Effector CD4-positive, alpha-beta T cell (primary cell): ENCODE measurements at places on chromosomes 13 and 19.

DNA sequence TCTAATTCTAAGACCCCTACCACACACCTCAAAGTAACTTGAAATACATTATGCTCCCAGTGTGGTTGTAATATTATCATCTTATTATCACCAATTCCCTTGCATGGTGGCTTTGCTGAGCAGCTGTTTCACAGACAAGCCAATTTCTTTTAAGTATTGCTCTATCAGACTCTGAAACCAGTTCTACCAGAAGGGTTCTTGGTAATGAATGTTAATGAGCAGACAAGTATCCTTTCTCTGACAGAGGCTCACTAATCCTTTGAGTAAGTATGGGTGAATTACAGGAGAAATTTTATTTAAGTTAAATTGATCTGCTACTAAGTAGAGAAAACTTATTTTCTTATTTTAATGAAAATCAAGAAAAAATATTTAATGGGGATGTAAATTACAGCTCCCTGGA is 326.0 kb downstream of the GPC6 start:
- no peak for DNase-seq

- no peak for DNase-seq
Measured at GRCh38 chr19:29544656-29545360, 19.0 kb downstream of the VSTM2B start.

- no peak for DNase-seq
Measured at GRCh38 chr13:28526876-28527275, 31.9 kb upstream of the FLT1 start.

- no peak for DNase-seq
Measured at GRCh38 chr19:47445527-47445926, 26.2 kb downstream of the SLC8A2 start.

DNA sequence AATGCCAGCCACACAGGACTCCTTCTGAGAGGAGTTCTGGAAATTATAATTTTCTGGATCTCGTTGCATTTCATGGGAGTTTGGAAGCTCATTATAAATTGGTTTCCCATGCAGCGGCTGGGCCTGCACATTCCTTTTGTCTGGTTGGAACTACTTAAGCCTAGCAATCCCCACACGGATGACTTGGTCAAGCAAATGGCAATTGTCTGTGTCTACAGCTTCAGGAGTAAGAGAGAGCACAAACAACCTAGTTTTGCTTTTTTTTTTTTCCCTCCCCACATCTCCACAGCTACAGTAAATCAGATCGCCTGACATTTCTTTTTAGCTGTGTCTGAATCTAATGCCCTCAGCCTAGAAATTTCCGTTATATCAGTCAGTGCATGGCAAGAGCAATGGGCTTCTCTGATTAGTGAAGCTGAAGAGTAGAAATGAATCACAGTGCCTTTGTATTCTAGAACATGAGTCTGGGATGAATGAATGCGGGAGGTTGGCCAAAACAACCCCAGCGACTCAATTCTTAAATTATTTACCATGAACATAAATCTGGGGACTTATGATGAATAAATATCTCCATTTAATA is 15.1 kb downstream of the PCDH8 start:
- no peak for DNase-seq

GRCh38 chr13:42950181-42950580 is 41.9 kb downstream of the EPSTI1 start:
- DNase-seq = no peak

GRCh38 chr19:2812414-2813234 is 7.0 kb upstream of the ZNF554 start:
- no peak for DNase-seq

DNA sequence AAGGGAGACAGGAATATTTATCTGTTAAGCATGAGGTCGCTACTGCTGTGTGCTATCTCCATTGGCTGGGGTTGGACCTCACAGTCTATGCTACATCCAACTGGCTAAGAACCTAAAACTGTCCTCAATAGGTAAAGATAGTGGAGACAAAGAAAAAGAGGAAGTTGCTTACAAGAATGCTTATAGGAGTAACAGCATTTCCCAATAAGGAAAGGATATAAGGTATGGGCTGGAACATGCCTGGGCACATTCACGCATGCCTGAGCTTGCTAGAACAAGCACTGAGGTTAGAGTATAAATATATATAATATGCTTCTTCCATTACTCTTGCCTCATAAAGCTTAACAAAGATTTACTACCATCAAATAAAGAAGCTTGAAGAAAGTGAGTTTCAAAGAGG is 47.9 kb upstream of the CEACAM21 start:
- DNase-seq = no peak

- DNase-seq = no peak
Measured at GRCh38 chr19:13978351-13979243, 26.3 kb downstream of the DCAF15 start.

DNA sequence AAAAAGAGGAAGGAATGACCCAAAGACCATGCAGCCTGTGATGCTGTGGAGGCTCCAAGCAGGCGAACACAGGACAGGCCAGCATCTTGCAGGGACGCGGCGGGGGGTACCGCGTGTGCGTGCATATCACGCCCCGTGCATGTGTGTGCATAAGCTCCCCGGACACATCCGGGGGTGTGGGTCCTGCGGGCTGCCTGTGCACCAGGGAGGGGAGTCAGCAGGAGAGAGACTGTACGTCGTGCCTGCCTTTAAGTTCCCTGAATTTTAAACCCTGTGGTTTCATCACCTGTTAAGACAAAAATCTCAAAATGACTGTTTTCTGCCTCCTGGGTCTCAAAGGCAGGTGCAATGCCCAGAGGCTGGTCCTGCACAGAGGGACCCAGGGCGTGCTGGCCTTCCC is 16.6 kb downstream of the ADAT3 start:
- DNase-seq = no peak

GRCh38 chr19:31676271-31677004 is 327.2 kb upstream of the TSHZ3 start:
- DNase-seq = no peak

DNA sequence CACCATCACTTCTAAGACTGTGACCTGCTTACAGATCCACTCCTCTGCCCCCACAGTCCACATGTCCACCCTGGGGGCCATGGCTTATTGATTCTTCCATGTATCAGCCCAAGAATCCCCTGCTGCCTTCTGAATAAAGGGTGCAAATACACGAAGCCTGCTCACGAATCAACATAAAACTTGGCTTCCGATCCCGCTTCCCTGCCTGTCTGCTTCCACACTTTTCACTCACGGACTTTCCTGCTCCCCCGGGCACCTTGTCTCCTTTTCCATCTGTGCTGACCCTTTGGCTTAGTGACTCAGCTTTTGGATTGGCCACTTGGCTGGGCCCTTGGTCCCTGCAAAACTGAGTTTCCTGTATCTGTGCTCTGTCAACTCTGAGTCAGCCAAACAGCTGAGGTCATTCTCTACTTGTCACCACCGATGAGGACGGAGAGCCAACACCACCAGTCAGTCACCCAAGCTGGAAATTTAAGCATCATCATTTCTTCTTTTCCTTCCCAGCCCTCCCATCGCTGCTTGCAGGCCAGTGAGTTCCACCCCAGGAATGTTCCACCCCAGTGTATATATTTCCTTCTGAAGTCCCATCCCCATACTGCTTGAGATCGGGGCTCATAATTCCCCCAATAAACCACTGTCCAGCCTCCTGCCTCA is 11.4 kb upstream of the USP12 start:
- no peak for DNase-seq

GRCh38 chr13:38582133-38582532 is 104.7 kb upstream of the FREM2 start:
- no peak for DNase-seq

DNA sequence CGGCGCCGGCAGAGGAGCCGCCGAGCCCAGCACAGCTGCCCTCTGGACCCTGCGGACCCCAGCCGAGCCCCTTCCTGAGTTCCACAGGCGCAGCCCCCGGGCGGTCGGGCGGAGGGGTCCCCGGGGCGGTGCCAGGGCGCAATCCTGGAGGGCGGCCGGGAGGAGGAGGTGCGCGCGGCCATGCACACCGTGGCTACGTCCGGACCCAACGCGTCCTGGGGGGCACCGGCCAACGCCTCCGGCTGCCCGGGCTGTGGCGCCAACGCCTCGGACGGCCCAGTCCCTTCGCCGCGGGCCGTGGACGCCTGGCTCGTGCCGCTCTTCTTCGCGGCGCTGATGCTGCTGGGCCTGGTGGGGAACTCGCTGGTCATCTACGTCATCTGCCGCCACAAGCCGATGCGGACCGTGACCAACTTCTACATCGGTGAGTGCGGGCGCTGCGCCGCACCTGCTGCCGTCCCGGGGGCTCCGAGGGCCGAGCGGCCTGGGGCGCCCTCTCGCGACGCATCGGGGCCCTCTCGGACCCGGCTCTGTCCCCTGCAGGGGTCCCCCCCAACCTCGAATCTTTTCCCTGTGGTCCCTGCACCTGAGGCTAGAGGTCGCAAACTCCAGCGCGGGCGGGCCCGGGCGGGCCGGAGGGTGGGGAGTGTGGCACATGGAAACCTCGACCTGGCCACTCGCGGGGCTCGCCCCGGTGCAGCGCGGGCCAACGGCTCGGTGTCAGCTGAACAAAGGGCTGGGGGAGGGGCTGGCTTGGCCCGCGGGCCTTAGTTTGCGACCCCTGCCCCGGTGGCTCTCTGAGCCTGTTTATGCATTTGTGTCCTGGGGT is at the start of gene KISS1R:
TSS of gene KISS1R (plus strand) at position 11 of the 829 bp plus-strand sequence. CDS start at position 181, 170 bp downstream.
- no peak for DNase-seq

- no peak for DNase-seq
Measured at GRCh38 chr19:13637664-13638063, 126.7 kb upstream of the MRI1 start.

DNA sequence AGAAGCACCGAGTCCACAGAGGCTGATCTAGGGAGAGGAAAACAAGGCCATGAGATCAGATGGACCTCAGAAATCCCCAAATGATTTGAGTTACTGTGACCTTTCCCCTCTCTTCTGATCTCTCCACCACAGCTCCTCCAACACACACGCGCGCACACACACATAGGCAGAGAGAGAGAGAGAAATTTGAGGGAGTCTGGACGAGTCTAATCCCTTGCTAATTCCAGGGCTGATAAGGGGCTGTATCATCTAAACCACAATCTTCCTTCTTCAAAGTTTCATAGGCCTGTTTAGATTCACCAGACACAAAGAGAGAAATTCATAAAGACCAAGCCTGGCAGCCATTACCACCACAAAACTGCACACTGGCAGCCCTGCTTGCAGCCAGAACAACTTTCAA is 8.6 kb downstream of the ZFP82 start:
- DNase-seq = no peak

DNA sequence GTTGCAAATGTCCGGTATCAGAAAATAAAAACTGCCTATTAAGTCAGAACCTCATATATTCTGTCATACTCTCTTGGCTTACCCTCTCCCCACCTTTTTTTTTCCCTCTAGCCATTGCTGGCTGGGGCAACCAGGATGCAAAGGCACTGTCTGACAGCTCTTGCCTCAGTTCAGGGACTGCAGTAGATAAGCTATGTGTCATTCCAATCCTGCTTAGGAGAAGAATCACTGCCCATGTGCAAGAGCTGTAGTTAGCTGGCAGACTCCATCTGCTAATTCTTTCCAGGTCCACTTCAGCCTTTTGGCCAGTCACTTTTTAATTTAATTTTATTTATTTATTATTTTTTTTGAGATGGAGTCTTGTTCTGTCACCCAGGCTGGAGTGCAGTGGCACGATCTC is 895.6 kb upstream of the SLC10A2 start:
- DNase-seq = no peak

GRCh38 chr13:26061256-26061655 is 9.4 kb upstream of the SHISA2 start:
- no peak for DNase-seq

GRCh38 chr19:41872775-41873647 is 4.1 kb upstream of the CD79A start:
- peak; percentile 64 for DNase-seq

DNA sequence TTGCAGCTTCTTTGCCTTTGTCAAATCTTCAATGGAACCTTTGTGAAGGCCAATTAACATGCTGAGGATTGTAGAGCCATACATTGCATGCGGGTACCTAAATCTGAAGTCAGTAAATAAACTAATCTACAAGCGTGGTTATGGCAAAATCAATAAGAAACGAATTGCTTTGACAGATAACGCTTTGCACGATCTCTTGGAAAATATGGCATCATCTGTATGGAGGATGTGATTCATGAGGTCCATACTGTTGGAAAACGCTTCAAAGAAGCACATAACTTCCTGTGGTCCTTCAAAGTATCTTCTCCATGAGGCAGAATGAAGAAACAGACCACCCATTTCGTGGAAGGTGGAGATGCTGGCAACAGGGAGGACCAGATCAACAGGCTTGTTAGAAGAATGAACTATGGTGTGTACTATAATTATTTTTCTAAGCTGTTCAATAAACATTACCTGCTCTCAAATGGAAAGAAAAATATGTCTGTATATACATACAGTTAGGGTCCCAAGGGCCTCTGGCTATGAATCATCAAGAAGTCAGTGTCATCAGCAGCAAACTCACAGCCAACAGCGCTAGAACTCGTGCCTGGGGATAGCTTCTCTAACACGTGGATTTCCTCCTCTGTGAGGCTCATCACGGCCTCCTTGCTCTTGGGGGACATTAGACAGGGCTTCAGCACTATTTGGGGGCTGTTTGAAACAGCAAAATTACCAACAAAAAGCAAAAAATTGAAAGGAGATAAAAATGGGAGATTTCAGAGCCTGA is 2.9 kb upstream of the CD70 start:
- no peak for DNase-seq

GRCh38 chr13:68597641-68598040 is 1367.5 kb upstream of the PCDH9 start:
- DNase-seq = no peak

- DNase-seq = no peak
Measured at GRCh38 chr19:19655051-19655594, 8.4 kb downstream of the ATP13A1 start.

GRCh38 chr13:106468207-106468606 is 67.3 kb downstream of the EFNB2 start:
- DNase-seq = no peak

- DNase-seq = no peak
Measured at GRCh38 chr19:46546194-46546896, 50.7 kb upstream of the PNMA8B start.

DNA sequence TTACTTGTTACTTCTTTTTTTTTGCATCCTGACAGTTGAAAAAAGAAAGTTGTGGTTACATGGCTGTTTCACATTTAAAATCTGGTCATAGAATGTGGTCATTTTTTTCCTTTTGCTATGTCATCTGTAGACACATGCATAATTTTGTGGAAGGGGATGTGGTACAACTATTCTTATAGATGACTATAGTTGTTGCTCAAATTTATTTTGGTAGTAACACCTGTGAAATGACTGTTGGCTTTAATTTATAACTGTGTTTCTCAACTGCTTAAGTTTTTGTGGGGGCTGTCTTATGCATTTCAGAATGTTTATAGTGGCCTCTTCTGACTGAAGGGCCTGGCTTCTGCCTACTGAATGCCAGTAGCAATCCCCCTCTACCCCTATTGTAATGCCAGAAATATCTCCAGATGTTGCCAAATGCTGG is 130.5 kb downstream of the PAN3 start:
- DNase-seq = no peak

- no peak for DNase-seq
Measured at GRCh38 chr13:36193151-36193855, 21.1 kb downstream of the SOHLH2 start.

DNA sequence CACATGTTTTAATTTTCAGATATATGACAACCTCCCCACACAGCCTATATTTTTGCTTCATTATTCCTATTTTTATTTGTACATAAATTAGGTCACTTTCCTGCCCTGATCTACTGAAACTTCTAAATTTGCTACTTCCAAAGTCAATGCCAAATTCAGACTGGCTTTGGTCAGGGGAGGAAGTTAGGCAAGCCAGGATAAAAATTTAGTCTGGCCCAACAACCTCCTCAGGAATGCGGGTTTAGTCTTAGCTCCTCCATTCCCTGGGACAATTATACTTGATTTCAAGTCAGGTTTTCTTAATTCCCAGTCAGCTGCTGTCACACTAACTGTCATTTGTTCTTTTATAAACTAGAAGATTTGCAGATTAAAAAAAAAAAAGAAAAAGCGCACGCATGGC is 84.3 kb downstream of the TM9SF2 start:
- DNase-seq = no peak

- DNase-seq = no peak
Measured at GRCh38 chr13:97810152-97810551, 143.3 kb upstream of the IPO5 start.
